ENCODE measurements at places on chromosomes 7 and 10.

GRCh38 chr7:5596046-5596895 is 172.6 kb upstream of the TNRC18 start:
- DNase-seq, result no peak

- DNase-seq, result no peak
These were observed 87.3 kb upstream of the TRIL start for GRCh38 chr7:29045258-29046086.

DNA sequence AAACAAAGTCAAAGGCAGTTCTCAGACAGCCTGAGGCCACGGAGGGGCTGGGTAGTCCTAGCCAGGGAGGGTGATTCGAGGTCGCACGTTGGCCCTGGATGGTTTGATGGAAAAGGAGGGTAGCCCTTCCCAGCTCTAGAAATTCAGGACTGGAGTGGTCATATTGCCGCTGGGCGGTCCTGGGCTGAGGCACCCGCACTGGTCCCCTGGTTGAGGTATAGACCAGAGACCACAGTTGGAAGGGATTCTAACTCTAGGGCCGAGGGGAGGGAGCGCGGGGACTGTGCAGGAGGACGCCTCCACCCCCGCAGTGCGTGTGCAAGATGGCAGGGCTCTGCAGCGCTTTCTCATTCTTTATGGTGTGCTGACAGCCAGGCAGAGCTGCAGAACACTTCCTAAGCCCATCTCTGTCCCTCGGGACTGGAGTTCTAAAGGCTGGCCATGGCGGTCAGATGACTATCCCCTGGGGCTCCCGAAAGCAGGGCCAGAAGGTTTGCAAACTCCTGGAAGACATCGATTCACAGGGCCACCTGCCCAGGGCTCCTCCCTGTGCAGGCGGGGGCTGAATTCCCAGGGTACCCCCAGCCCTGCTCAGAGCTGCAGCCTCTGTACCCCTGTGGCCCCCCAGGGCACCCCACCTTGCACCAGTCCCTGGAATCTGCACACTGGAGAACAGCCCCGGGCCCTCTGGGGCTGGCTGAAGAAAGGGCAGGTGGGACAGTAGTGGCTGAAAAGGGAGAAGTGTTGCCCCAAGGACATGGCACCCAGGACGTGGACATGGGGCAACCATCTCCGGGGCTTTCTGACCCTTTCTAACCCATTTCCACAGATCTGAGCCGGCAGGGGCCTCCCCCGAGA is 51.0 kb upstream of the ELN start:
- DNase-seq, result no peak

- no peak for DNase-seq
These were observed 154.2 kb downstream of the TSPAN12 start for GRCh38 chr7:120703585-120704240.

DNA sequence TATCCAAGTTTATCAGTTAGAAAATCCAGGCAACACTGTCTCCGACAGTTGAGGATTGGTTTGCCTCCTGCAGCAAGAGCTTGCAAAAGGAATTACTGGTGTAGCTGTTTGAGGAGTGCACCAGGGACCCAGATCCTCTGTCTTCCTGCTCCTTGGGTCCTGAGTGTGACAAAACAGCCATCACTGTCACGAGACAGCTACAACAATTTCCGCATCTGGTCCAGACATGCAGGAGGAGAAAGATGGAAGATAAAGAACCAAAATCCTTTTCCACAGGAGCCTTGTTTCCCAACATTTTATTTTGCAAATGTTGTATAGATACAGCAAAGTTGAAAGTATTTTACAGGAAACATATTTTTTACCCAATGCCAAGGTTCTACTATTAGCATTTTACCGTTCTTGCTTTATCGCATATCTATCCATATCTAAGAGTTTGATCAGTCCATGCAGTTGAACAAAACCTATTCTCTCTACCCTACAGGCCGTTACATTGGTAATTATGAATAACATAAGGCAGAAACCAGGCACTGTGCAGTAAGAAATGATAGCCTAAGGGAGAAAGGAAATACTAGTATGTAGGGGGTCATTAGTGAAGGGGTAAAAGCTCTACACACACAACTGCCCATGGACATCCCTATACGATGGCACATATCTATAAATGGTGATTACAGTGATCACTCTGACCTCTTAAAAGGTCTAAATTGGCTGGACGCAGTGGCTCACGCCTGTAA is 54.9 kb downstream of the FAM204A start:
- DNase-seq, result no peak

GRCh38 chr10:132509506-132510173 is 27.9 kb upstream of the INPP5A start:
- no peak for DNase-seq

GRCh38 chr7:105153531-105153930 is 139.5 kb downstream of the KMT2E start:
- DNase-seq, result no peak

DNA sequence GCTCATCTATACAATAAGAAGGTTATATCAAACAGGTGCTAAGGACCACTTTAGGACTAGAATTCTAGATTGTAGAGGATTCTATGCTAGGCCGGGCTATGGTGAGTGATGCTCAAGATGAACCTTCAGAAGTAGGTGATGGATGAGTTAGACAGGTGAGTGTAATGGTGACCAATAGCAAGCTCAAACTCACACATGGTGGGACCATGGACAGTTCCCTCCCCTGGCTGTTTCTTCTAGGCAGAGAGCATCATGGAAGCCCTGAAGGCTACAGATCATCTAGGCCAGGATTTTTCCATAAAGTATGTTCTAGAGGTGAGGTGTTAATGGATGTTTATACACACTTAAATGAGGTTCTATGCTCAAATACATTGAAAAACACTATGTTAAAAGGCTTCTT is 162.2 kb upstream of the WDR11 start:
- DNase-seq, result no peak

GRCh38 chr7:80967071-80967916 is 48.4 kb upstream of the SEMA3C start:
- peak; percentile 22 for DNase-seq

DNA sequence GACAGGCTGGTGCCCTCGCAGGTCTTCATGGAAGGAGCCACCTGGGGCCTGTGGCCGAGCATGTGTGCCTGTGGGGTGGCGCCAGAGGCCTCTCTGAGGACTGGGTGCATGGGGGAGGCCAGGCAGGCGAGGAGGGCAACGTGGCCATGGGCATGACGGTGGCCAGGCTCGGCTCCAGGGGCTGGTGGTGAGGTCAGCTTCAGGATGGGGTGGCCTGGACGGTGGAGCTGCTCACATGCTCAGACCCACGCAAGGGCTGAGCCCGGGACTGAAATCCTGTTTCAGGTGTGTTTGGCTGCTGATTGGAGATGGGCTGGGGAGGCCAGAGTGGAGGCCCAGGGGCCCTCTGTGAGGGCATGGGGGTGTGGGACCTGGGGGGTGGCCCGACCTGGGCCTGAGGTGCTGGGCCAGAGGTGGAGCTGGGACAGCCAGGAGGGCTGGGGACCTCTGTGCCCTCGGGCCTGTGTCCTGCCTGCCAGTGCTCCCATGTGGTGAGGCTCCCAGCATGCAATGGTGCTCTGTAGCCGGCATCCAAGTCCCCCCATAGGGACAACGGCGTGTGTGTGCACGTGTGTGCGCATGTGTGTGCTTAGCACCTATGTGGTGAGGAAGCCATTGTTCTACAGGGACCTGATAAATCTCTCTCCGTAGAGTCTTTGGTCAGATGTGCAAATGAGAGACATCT is 71.1 kb downstream of the INPP5A start:
- no peak for DNase-seq

DNA sequence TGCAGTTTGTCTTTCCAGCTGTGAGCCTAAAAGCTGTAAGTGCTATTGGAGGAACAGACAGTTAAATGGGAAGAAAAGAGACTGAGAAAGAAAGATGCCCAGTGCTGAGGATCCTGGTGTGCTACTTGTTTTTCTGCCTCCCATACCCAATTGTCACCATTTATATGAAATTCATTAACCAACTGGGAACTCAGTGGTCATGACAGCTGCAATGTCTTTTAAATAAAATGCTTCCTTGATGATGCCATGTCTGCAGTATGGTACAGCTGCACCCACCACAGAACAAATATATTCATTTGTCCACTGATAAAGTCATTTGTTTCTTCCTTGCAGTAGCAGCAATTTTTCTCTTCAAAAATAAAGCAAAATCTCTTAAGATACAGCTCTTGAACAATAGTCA is 15.6 kb upstream of the RTKN2 start:
- no peak for DNase-seq

- DNase-seq, result no peak
These were observed 6.4 kb upstream of the MYL10 start for GRCh38 chr7:101635484-101635883.

GRCh38 chr7:50539725-50540124 is 25.5 kb downstream of the DDC start:
- DNase-seq, result no peak

DNA sequence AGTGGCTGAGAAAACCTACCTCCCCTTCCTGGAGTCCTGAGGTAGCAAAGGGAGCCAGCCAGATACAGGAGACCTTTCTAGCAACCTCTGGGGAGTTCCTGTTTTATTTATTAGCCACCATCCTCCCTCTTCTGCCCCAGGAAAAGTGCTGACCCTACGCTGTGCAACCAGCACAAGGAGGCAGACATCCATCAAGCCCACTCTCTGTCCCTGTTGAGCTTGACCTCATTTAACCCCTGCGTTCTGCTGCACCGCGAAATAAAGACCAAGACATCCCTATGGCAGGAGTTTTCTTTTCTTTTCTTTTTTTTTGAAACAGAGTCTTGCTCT is 25.3 kb upstream of the ANKRD2 start:
- DNase-seq, result no peak

GRCh38 chr7:36640682-36641081 is 83.6 kb downstream of the AOAH start:
- DNase-seq, result no peak

GRCh38 chr7:124033095-124033806 is 384 bp upstream of the TMEM229A start:
- DNase-seq, result peak; percentile 3

DNA sequence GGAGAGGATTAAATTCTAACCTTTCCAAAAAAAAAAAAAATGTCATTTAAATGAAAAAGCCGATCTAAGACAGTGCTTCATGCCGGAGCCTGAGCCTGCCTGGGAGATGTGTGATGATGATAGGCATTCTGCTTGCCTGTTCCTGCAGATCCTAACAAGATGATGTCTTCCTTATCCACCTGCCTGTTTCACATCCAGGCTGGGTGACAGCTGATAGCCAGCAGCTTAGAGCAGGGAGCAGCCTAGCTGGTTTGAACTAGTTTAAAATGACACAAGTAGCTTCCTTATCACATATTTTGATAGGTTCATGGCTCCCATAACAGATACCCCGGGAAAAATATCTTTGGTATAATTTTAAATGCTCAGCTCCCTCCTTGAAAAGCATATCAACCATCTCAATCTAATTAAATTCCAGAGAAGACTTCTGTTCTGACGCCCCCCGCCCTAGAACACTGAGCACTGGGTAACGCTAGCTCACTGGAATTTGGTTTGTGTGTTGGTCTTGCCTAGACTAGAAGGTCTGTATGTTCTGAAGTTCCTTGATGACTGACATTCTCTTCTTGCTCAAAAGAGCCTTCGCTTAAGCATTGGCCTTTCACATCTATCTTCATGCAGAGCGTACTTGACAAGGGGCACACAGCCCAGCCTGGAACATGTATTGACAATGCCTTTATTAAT is 96.9 kb upstream of the FGFR2 start:
- no peak for DNase-seq

- DNase-seq, result no peak
These were observed 64.6 kb downstream of the CUX1 start for GRCh38 chr7:101882005-101882421.

- no peak for DNase-seq
These were observed 484.4 kb downstream of the SORCS1 start for GRCh38 chr10:106680061-106680460.

DNA sequence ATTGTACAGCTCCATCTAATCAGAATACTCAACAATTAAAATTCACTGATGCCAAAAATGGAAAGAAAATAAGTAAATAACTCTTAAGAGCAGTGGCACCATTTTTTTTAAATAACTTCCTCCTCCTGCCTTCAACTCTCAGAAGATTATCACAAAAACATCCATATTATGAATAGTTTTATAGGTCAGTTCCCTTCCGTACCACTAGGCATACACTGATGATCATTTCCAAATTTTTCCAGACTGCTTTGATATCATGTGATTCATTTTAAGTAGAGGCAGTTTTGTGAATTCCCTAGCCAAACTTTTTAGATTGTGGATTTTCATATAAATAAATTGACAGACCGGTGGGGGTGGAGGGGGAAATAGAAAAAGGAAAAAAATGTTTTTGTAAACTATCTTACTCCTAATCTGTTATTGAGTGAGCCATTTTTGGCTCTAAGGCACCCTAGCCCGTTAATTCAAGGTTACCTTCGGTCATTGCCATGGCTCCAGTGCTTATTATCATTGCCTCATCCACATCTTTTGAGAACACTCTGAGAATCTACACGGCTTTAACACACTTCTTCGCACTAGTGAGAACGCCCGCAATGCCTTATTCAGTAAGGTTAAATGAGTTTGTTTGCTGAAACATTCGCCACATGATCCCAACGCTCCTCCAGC is 1.0 kb downstream of the FAM107B start:
- no peak for DNase-seq

GRCh38 chr7:50068026-50068425 is 25.0 kb downstream of the ZPBP start:
- DNase-seq, result no peak

- DNase-seq, result no peak
These were observed 99.6 kb downstream of the CARD11 start for GRCh38 chr7:2943851-2944601.

DNA sequence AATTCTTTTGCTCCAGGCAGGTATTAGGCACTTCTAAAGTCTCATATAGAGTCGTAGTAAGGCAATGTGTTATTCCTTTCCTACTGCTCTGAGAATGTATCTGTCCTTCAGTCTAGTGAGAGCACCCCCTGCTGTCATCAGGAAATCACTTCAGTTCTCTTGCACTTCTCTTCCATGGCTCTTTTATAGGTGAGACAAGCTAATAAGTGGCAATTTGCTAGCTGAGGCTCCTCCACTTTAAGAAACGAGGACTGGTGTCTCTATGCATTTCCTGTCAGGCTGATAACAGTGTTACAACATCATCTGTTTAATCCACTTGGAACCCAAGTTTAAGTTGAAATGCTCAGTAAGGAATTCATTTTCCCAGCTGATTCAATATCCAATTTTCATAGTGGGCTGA is 350.6 kb downstream of the TFEC start:
- DNase-seq, result no peak

GRCh38 chr7:54788664-54789063 is 29.7 kb upstream of the SEC61G start:
- no peak for DNase-seq

GRCh38 chr7:121433775-121434174 is 37.7 kb upstream of the FAM3C start:
- DNase-seq, result no peak

- DNase-seq, result no peak
These were observed 236.9 kb downstream of the KLF6 start for GRCh38 chr10:3548076-3548475.

DNA sequence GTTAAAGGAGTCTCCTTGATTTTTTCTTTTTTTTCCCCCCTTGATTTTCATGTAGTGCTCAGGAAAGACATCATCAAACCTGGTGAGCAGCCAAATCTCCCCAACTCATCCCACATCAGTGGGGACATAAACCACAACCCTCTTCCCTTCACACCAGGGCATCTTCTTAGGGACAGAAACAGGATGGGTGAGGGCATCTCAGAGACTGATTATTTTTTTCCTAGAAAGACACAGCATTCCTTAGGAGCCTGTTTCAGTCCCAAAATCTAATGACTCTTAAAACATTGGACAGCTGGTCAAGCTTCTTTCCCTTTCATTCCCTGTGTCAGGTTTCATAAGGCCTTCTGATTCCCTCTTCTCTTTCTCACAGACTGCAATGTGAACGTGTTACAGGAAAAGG is 31.5 kb upstream of the GSAP start:
- DNase-seq, result no peak
